ENCODE measurements at places on chromosomes 12 and 14.

- DNase-seq: no peak
Observed at GRCh38 chr12:27161458-27162228, 79.3 kb upstream of the C12orf71 start.

GRCh38 chr12:92034858-92035401, 110.7 kb downstream of the BTG1 start:
- peak; percentile 11 for DNase-seq

GRCh38 chr12:7130701-7131501, 730 bp downstream of the CLSTN3 start:
- DNase-seq: peak; percentile 34

DNA sequence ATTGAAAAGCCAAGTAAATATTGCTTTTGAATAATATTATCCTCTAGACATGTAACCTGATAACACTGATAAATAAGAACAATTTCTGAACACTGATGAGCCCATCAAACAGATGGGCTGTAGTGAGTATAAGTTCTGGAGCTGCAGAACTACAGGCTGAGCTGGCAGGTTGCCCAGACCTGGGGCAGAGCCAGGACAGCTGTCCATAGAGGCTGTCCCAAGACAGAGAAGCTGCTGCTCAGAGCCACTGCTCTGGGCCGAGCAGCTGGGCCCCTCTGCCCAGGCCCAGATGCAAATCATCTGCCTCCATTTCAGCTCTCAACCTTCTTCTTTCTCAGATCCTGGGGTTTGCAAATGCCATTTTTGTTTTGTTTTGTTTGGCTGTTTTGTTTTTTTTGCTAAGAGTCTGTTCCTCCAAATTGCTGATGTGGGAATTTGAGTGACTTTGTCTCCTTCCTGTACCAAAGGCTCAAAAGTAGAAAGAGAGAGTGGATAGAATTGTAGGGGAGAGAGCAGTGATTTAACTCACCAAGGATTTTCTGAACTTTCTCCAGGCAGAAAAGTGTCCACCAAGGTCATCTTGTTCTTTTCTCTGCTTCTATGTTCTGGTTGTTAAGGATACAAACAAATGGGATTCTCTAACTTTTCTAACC, 4.0 kb upstream of the TESPA1 start:
- DNase-seq: no peak

GRCh38 chr12:43097471-43097870, 454.5 kb downstream of the ADAMTS20 start:
- DNase-seq: no peak

GRCh38 chr14:65159281-65160062, 57.2 kb upstream of the MAX start:
- DNase-seq: no peak

GRCh38 chr12:101784376-101784775, 45.1 kb upstream of the SYCP3 start:
- DNase-seq: no peak

- no peak for DNase-seq
Observed at GRCh38 chr14:94679937-94680861, 68.0 kb downstream of the SERPINA3 start.

GRCh38 chr12:95412482-95413311, 61.3 kb upstream of the METAP2 start:
- DNase-seq: no peak

- DNase-seq: peak; percentile 6
Observed at GRCh38 chr12:119412811-119413794, 78.6 kb downstream of the CCDC60 start.

DNA sequence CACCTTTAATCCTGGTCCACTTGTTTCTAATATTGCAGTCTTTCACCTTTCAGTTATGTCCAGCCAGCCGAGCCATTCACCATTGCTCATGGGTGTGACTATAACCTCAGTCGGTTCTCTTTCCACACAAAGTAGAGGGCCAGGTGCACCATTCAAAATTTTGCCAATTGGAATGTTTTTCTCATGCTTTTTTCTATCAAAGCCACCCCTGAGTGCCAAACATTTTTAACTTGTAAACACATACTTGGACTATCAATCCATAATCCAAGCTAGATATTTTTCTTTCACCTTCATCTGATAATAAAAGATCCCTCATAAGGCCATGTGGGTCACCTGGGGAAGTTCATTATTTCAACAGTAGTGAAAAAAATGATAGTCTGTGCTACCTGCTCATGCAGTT, 52.4 kb downstream of the CCER1 start:
- no peak for DNase-seq

DNA sequence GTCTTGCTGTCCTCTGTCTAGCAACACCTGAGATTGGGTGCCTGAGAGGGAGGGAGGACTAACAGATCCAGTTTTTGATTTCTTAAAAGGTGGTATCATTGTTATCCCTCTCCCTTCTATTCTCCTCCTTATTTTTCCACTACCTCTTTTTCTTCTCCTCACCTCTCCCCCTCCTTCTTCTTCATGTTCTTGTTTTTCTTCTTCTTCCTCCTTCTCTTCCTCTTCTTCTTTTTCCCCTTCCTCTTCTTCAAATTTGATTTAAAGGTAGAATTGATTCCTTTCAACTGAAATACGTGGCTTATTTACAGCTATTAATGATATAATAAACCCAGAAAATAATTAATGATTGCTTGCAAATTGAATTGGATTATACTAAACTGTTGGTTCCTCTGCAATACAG, 256.8 kb upstream of the BTG1 start:
- DNase-seq: no peak

DNA sequence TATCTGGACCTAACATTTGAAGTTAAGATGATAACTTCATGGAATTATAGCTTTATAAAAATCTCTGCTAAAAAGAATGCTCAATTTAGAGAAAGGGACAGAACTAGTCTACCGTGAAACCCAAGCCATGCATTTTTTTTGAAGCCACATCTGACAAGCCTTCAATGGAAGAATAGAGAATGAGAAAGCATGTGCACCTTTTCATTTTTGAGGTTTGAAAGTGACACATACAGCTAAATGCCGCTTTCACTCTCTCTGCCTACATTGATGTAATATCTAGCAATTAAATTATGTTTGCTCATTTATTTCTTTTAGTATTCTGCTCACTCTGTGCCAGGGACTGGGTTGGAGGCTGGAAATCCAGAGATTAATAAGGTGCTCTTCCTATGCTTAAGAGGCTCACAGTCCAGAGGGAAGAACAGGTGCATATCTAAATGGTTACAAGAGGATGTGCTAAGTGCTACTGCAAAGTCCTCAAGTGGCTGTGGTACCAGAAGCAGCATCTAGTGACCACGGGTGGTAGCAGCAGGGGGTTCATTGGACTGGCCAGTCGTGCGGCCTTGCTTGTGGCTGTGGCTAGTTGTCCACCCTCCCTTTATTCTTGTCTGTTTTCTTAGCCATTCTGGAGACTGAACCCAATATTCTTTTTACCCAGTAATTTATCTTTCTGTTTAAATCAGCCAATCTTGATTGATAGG, 60.4 kb downstream of the PPP1R36 start:
- DNase-seq: no peak

GRCh38 chr14:70856851-70857495, 47.7 kb upstream of the MAP3K9 start:
- DNase-seq: no peak

All from activated T-cell treated with anti-CD3 and anti-CD28 coated beads for 48 hours (primary cell).